ENCODE measurements at places on chromosomes 3 and 15.

GRCh38 chr3:78427303-78427702 is 1340.5 kb downstream of the ROBO1 start:
- DNase-seq: no peak

- DNase-seq: no peak
Observed at GRCh38 chr3:3771567-3771966, 27.7 kb upstream of the LRRN1 start.

- DNase-seq: peak; percentile 20
Observed at GRCh38 chr3:194487289-194488054, 670 bp upstream of the ATP13A3 start.

- no peak for DNase-seq
Observed at GRCh38 chr3:120487191-120487650, 36.4 kb upstream of the FSTL1 start.

DNA sequence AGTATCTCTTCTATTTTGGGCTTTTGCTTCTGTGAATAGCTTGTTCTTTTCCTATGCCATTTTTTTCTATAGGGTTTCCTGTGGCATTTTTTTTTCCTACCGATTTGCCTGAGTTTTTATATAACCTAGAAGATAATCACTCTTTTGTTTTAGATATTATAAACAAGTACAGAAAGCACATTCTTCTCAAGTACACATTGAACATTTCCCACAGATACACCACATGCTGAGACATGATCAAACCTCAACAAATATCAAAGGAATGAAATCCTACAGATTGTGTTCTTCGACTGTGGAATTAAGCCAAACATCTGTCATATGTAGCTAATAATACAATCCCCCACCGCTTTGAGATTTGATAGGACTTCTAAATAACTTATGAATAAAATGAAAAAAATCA is 9.1 kb upstream of the FEM1B start:
- no peak for DNase-seq

DNA sequence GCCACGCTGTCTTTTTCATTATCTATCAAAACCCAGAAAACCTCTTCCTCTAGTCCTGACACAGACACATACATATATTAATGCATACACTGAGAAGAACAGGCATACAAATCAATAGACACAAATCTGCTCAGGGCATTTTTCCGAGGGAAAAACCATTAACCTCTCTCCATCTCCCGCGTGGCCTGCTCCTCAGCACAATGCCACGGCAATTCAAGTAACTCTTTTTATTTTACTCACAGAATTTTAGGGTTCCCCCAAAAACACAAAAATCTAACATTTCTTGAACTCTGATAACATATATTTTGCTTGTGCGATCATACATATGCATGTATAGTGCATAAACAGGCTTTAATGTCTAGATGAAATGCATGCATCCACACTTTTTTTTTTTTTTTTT is 110.8 kb upstream of the NSMCE3 start:
- DNase-seq: no peak

All from stimulated activated CD4-positive, alpha-beta T cell treated with anti-CD3 and anti-CD28 coated beads, Interleukin-1b, Interleukin-23, amount 100 ng/mL, for 24 hours (primary cell).